ENCODE measurements at places on chromosomes 16 and 17. TPM values are rescaled to one million over a fixed set of nuclear protein-coding genes. Genes with fewer than 3 reads are reported as not detected.

DNA sequence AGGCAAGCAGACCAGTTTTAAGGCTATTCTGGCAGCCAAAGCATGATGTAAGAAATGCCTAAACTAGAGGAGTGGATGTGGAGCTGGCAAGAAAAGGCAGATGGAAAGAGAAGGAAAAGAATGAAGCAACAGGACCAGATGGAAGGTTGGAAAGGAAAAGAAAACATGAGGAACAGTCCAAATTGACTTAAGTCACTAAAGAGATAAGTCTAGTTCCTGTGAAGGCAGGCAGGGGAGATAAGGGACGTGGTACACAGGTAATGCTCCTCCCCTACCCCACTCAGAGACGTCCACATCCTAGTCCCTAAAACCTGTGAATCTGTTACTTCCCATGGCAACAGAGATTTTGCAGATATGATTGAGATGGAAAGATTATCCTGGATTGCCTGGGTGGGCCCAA lies 43.5 kb downstream of the TEX2 start:
- H3K36me3 ChIP-seq: peaks cover 13% of the 10 kb centered on the region
- H3K27ac ChIP-seq: peak overlapping the region; percentile 9
- peaks cover 63% of the 10 kb centered on the region for H3K4me1 ChIP-seq
- DNase-seq: no peak
- no peaks in the 10 kb centered on the region for H3K27me3 ChIP-seq

DNA sequence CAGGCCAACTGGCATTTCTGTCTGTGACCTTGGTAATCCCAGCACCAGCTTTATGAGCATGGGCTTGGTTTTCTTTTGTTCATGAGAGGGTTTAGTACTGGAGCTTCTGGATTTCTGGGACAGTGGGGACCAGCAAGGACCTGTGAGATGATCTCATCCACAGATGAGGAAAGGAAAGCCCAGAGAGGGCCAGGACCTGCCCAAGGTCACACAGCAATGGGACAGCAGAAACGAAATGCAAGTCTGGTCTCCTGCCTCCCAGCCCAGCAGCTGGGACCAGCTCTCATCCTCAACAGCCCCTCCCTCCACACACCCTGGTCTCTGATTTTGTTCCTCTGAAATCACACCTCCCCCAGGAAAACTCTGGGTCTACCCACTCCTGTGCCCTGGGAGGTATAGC lies 7.2 kb downstream of the SPPL2C start:
- DNase-seq: no peak
- no peak overlapping the region for H3K4me3 ChIP-seq
- no peaks in the 10 kb centered on the region for H3K36me3 ChIP-seq
- no peak overlapping the region for H3K27ac ChIP-seq
- peaks cover 5% of the 10 kb centered on the region for H3K27me3 ChIP-seq

GRCh38 chr17:51730303-51731050 lies 428.0 kb downstream of the CA10 start:
- H3K4me1 ChIP-seq: peaks cover 2% of the 10 kb centered on the region
- H3K27me3 ChIP-seq: no peaks in the 10 kb centered on the region
- H3K4me3 ChIP-seq: no peak overlapping the region
- no peaks in the 10 kb centered on the region for H3K36me3 ChIP-seq

- H3K36me3 ChIP-seq: no peaks in the 10 kb centered on the region
- no peak overlapping the region for H3K27ac ChIP-seq
- no peak overlapping the region for H3K4me3 ChIP-seq
- H3K27me3 ChIP-seq: no peaks in the 10 kb centered on the region
- no peak for DNase-seq
These were observed 12.0 kb upstream of the TMEM97 start for GRCh38 chr17:28306954-28307401.

GRCh38 chr17:2174468-2175293 lies 119.8 kb downstream of the HIC1 start:
- peak overlapping the region; percentile 47 for H3K4me3 ChIP-seq
- H3K27ac ChIP-seq: peak overlapping the region; percentile 85
- no peaks in the 10 kb centered on the region for H3K27me3 ChIP-seq
- H3K4me1 ChIP-seq: peaks cover 80% of the 10 kb centered on the region
- peaks cover 4% of the 10 kb centered on the region for H3K36me3 ChIP-seq

- H3K4me3 ChIP-seq: no peak overlapping the region
- H3K27ac ChIP-seq: no peak overlapping the region
- no peaks in the 10 kb centered on the region for H3K27me3 ChIP-seq
- H3K36me3 ChIP-seq: peaks cover 46% of the 10 kb centered on the region
- peaks cover 9% of the 10 kb centered on the region for H3K4me1 ChIP-seq
These were observed 13.0 kb downstream of the VEZF1 start for GRCh38 chr17:57975044-57975443.

- H3K4me1 ChIP-seq: no peaks in the 10 kb centered on the region
- no peak for DNase-seq
- no peak overlapping the region for H3K27ac ChIP-seq
- H3K4me3 ChIP-seq: no peak overlapping the region
- H3K36me3 ChIP-seq: no peaks in the 10 kb centered on the region
These were observed 43.1 kb downstream of the SCNN1G start for GRCh38 chr16:23225634-23226033.

CD300E gene
- not detected for total RNA-seq

- DNase-seq: no peak
- H3K4me1 ChIP-seq: no peaks in the 10 kb centered on the region
- no peak overlapping the region for H3K27ac ChIP-seq
- H3K27me3 ChIP-seq: no peaks in the 10 kb centered on the region
These were observed 349.6 kb downstream of the HAPSTR1 start for GRCh38 chr16:9441012-9441411.

ABCC12 gene
- not detected for total RNA-seq

GRCh38 chr17:27562777-27563455 lies 68.1 kb upstream of the LGALS9 start:
- H3K36me3 ChIP-seq: peaks cover 5% of the 10 kb centered on the region
- no peak for DNase-seq
- H3K27me3 ChIP-seq: no peaks in the 10 kb centered on the region
- H3K4me1 ChIP-seq: peaks cover 36% of the 10 kb centered on the region

CLEC19A gene
- total RNA-seq: not detected

PDE6G gene
- total RNA-seq: 0.83 TPM

GRCh38 chr17:55435408-55435807 lies 13.8 kb upstream of the MMD start:
- H3K36me3 ChIP-seq: no peaks in the 10 kb centered on the region
- H3K4me3 ChIP-seq: no peak overlapping the region
- no peak for DNase-seq
- H3K27me3 ChIP-seq: peaks cover 5% of the 10 kb centered on the region
- no peak overlapping the region for H3K27ac ChIP-seq

DNA sequence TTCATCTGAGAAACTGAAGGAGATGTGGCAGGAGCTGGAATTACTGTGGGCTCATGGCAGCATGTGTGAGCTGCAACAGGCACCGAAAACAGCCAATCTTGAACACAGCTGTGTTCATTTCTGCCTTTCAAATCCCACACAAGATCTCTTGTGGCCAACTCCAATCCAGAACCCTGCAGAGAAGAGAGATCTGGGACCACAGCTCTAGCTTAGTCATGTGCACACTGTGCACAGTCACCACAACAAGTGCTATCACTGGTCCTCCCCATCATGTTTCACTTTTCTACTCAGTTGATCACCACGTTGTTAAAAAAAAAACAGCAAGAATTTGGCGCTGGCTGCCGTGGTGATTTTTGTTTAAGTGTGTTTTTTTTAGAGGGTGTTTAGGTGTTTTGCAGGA lies 254.5 kb upstream of the ELAC2 start:
- H3K4me1 ChIP-seq: no peaks in the 10 kb centered on the region
- H3K36me3 ChIP-seq: no peaks in the 10 kb centered on the region
- H3K4me3 ChIP-seq: no peak overlapping the region
- no peak overlapping the region for H3K27ac ChIP-seq

OTOP3 gene
- not detected for total RNA-seq

All from osteocyte (in vitro differentiated cells).